ENCODE measurements at places on chromosomes 4 and X.

DNA sequence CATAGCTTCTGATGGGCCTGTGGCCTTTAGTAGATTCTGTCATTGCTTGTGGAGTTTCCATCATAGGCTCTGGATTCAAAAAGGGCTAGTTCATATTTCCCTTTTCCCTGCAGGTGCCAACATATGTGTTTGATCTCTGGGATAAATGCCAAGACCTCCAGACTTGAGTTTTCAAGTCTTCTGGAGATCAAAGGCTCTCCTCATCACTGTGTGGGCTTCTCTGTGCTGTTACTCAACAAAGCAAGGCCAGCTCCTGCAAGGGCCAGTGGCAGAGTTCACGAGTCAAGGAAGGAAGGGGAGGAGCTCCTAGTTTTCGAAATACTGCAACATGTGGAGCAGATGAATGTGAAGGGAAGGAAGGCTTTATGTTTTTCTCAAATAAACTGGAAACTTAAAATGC is 62.7 kb upstream of the SCML1 start:
- peak; percentile 30 for DNase-seq

- DNase-seq, result no peak
Measured at GRCh38 chr4:30901461-30902451, 181.6 kb downstream of the PCDH7 start.

DNA sequence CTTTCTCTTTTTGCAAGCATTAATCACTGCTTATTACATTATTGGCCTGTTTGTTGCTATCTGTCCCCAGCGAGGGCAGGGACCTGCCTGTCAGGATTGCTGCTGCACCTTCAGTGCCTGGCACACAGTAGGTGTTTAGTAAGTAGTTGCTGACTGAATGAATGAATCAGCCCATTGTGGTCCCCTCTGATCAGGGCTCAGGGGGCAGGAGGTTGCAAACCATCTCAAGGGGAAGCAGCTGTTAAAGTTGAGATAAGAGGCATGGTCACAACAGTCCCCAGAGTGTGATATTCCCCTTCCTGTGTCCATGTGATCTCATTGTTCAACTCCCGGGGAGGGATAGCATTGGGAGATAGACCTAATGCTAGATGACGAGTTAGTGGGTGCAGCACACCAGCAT is 85.4 kb downstream of the WFS1 start:
- DNase-seq, result no peak

DNA sequence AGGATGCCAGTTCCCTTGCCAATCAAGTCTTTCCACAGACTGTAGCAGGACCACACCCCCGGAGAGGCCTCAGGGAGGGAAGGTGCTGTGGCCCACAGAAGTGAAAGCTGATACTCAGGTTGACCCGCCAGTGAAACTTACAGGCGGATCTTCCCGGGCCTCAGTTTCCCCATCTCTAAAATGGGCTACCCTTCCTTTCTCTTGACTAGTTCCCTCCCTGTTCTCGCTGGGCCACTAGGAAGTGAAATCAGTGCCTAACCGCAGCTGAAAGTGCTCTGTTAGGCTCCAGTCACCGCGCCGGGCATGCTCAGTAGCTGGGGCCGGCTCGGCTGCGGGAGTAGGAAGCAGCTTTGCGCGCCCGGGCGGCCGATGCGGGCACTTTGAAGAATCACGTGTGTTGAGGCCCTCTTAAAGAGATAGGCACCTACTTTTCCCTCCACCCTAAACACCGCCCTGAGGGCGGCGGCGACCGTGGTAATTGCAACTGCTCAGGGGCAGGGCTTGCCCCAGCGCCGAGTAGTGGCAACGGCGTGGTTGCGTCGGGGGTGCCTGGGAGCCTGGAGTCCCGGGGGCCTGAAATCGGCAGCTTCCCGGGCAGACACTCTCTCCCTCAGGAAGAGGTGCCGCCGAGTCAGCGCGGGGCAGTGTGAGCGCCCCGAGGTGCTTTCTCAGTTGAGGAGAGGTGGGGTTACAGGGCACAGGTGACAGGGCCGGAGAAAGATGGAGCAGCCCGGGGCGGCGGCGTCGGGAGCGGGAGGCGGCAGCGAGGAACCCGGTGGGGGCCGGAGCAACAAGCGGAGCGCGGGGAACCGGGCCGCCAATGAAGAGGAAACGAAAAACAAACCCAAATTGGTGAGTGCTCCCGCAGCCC is at the start of gene DIAPH2:
Gene DIAPH2 (plus strand): TSS at position 504 of the 871 bp plus-strand sequence.
- peak; percentile 74 for DNase-seq

- no peak for DNase-seq
Measured at GRCh38 chr4:77921701-77922100, 59.1 kb downstream of the MRPL1 start.

GRCh38 chrX:14409341-14409740 is 120.0 kb upstream of the GLRA2 start:
- DNase-seq, result no peak

DNA sequence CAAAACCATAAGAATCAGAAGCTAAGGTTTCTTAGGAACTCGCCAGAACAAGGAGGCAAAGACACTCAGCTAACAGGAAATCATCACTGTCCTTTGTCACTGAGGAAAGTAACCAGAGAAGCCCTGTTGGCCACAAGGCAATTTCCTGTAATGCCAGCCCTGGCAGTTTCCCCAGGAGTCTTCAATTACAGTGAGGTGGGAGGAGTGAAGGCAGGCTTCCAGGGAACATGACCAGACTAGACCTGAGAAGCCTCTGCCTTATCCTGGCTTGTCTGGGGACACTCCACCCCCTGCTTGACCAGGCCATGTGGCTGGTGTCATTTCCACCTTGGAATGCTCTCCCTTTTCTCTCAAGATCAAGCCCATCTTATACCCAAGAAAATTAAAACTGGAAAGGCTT is 125.3 kb downstream of the COL4A6 start:
- DNase-seq, result no peak

- no peak for DNase-seq
Measured at GRCh38 chr4:1156069-1156468, 16.3 kb downstream of the SPON2 start.

DNA sequence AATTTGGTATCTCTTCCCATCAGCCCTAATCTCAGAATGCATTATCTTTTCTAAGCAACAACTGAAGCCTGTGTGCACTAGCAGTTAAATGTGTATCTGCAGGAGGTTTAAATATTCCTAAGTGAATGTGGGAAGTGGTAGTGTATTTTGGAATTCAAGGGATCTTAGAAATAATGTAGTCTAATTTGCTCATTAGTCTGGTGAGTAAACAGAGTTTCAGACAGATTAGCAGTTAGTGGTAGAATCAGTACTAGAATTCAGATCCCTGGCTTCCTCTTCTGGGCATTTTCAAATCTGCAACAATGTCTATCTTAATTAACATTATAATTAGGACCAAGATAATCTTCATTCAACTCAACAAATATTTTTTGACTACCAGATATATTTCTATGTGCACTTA is 11.7 kb upstream of the CXCL2 start:
- DNase-seq, result no peak

DNA sequence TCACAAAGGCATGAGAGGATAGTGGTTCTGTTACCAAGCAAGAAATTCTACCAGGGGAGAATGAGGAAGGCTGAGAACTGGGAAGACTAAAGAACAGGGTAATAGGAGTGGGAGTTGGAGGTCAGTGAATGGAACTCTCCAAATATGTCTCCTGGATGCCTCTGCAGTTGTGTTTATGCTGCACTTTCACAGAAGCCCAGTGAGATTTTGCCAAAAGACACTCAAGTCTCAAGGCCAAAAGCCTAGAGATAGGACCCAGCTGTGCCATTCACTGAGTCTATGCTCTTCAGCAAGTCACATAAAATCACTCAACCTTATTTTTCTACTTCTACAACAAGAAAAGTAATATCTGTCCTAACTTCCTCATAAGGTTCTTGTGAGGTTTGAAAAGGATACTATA is 285.4 kb downstream of the UNC5C start:
- DNase-seq, result no peak

DNA sequence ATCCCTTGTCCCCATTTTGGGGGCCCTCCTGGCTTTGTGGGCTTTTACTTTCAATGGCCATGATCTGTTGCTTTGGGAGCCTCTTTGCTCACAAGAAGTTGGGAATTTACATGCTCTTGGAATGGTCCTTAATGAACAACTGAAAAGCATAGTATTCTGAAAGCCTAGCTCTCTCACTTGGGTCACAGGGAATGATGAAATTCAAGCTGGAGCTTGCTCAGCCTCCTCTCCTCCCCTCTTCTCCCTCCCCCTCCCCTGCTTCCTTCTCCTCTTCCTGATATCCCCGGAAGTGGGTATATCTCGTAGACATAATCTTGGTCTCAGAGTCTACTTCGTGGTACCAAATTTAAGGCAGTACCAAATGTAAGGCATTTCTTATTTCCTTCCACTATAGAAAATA is 400.6 kb upstream of the NR3C2 start:
- no peak for DNase-seq

DNA sequence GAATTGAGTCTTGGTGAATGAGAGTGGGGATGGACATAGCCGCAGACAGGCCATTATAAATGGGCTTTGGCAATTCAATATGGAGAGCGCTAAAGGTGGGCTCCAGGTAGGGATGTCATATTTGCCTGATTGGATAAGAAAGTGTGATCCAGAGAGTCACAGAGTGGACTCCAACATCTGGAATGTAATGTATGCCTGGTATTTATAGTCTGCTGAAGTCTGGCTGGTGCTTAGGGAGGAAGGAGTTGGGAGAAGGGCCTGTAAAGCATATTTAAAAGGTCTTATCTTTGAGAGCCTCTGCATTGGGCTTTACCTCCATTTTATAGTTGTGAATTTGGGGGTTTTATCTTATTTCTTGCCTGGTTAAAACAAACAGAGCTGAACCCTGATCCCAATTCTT is 153.2 kb downstream of the GALNTL6 start:
- no peak for DNase-seq

DNA sequence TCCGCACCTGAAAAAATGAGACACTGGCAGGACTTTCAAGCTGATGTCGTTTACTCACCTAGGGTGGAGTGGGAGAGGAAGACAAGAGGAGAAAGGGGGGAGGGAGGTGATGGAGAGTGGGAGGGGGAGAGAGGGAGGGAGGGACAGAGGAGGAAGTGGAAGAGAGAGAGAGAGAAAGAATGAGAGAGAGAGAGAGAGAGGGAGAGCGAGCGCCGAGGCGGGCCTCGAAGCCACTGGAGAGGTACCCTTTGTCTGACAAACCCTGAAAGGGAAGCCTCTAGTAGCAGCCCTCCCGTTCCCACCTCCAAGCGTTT is 296 bp upstream of the ADGRL3 start:
- no peak for DNase-seq

DNA sequence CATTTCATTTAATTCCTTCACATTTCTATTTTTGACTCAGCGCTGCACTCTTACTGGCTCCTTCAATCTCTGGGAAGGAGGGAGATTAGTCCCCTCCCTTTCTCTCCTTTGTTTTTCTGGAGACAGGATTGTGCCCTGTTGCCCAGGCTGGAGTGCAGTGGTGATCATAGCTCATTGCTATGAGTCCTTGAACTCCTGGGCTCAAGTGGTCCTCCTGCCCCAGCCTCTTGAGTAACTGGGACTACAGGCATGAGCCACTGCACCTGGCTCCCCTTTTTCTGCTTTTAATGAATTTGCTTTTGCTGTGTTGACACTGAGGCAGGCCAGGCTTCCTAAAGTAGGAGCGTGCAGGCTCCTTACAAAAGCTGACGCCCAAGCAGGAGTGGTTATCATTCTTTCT is 10.5 kb downstream of the TBC1D14 start:
- DNase-seq, result no peak

DNA sequence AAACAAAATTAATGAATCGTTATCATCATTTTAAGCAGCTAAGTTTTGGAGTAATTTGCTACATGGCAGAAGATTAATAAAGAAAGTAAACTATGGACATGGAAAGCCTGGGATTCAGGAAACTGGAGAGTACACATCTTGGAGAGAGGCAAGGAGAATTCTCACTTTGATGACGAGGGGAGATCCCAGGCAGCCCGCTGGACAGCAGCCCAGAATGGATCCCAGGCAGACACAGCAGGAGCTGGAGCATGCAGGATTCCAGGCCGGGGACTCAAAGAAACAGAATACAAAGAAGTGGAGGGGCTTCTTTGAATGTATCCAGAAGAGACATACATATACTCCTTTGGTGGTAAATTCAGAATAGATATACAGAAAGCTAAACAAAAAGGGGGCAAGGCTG is 118.0 kb upstream of the ATP6AP2 start:
- DNase-seq, result no peak

- DNase-seq, result no peak
Measured at GRCh38 chr4:8503801-8504200, 63.2 kb downstream of the TRMT44 start.

GRCh38 chr4:70734168-70734954 is 12.6 kb downstream of the RUFY3 start:
- peak; percentile 80 for DNase-seq

DNA sequence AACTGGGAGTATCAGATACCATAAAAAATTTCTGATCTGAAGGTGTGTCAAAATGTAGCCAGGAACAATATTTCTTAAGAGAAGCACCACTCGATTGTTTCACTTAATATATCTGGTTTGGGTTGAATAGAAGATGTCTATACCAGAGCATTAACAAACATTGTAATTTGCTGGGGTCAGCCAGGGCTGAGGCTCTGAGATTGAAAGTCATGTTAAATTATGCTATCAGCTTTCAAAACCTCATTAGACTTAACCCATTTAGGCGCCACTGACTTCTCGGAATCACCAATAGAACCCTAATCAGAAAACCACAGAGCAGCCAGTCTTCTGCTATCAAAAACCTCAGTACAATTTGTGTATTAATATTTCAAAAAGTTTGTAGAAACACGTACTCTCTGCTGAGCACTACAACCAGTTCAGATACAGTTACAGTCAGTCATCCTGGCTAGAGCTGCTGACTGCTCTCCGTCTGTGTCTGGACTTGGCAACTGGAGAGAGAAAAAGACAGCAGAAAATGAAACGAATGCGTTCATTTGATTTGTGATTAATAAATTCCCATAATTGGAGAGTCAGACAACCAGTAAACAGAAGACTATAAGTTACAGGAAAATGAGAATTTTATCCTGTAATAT is 848.6 kb upstream of the PABPC4L start:
- DNase-seq, result no peak

DNA sequence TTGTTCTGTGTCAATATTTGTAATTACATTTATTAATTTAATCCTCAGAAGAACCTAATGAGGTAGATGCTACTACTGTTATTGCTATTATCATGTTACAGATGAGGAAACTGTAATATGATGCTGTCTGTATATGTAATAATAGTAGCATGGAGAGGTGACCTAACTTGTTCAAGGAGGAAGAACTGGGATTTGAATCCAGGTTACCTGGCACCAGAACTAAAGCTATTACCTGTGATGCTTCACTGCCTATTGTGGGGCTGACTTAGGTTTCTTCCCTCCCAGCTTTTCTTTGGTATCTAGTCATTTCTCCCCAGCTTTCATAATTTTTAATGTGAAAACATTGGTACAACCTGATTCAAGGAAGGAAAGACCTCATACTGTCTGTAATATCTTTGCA is 43.6 kb downstream of the RAPGEF2 start:
- no peak for DNase-seq
